IPS-NIHi11 (cell line): ENCODE measurements at places on chromosomes 3 and 15.

DNA sequence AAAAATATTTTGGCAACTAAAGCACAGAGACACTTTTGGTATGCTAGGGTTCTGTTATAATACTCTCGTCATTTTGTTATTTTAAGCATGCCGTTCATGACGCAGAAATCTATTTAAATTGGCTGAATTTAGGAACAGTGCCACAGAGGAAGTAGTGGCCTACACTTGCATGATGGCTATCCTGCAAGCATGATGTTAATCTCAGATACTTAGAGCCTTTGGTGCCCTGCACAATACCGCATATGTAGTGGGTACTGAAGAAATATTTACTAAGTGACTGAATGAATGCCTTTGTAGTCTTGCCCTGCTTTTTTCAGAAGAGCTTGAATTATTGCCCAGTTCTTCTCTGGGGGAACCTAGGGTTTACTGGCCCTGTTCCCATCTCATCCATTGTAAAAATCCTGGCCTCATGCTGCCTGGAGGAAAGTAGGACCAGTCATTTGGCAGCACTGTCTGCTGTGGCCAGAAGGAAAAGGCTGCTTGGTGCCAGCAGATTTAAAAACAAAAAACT lies 79.0 kb downstream of the SERPINI1 start:
- no peak for DNase-seq

- no peak for DNase-seq
These were observed 142.8 kb upstream of the TOPAZ1 start for GRCh38 chr3:44098656-44099415.

DNA sequence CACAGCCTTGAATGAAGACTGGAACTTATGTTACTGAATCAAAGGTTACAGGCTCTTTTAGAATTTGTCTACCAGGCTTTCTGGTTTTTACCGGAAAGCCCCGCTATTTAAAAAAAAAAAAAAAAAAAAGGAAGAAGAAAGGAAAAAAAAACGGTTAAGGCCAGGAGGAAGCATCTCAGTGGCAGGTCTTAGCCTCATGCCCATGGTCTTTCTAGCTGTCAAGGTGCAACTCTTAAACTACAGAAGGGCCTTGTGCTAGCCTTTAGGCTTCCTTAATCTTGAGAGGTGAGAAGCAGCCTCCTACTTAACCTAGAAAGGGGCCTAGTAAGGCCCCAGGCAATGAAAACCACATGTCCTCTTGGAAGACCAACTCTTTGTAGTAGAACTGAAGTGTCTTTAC lies 77.5 kb downstream of the TBC1D5 start:
- DNase-seq = no peak

GRCh38 chr15:59396679-59397078 lies 24.0 kb upstream of the MYO1E start:
- no peak for DNase-seq

- no peak for DNase-seq
These were observed 1.4 kb downstream of the DNAJA4 start for GRCh38 chr15:78265752-78266224.

DNA sequence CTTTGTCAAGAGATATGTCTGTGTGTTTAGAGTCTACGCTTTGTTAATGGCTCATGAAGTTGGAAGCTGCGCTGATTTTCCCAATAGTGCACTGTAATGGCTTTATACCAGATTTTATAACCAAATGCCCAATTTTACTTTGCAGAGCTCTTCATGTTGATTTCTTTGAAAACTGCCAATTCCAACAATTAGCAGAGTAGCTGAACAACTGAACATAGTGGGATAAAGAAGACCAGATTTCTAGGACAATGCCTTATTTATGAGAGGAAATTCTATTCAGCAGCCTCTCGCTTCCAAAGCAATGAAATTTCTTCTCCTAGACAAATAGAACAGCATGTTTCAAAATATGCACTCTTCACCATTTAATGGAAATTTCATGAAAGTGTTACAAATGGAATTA lies 66.9 kb upstream of the PROK2 start:
- DNase-seq = no peak

- no peak for DNase-seq
These were observed 137.4 kb downstream of the SERPINI1 start for GRCh38 chr3:167872941-167873340.

- DNase-seq = no peak
These were observed 996.4 kb upstream of the CFAP20DC start for GRCh38 chr3:60046210-60046609.
